ENCODE measurements at places on chromosomes 3 and 15.

- no peaks in the 10 kb centered on the region for H3K27me3 ChIP-seq
- no peaks in the 10 kb centered on the region for H3K4me1 ChIP-seq
- no peak overlapping the region for H3K4me3 ChIP-seq
These were observed 60.7 kb downstream of the AGTR1 start for GRCh38 chr3:148758303-148758884.

DNA sequence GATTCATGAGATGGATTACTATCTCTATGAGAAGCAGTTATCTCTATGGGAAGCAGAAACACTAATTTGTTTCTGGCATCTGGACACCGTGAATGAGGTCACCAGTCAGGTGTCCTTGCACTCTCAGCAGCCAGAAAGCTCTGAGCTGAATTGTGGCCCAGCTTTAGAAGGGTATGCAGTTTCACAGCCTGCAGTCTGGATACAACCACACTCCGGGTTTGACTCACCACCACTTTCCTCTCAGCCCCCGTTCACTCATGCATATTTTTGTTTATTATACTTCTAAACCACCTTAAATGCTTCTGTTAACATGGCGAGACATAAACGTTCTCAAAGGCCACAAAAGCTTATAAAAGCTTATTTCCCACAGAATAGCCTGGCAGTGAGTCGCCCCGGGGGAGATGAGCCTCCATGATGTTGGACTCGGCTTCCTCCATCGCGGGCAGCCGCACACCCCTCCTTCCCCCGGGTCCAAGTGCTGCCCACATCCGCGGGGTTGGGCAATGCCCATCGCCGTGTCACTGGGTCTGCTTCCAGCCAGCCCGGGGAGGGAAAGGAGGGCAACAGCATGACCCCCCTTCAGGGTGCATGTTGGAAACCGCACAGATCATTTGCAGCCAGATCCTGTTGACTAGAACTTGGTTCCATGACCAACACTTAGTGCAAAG is 16.8 kb upstream of the SLC41A3 start:
- H3K36me3 ChIP-seq: peaks cover 12% of the 10 kb centered on the region
- no peaks in the 10 kb centered on the region for H3K27me3 ChIP-seq
- DNase-seq: no peak
- H3K4me1 ChIP-seq: peaks cover 4% of the 10 kb centered on the region
- no peak overlapping the region for H3K4me3 ChIP-seq

DNA sequence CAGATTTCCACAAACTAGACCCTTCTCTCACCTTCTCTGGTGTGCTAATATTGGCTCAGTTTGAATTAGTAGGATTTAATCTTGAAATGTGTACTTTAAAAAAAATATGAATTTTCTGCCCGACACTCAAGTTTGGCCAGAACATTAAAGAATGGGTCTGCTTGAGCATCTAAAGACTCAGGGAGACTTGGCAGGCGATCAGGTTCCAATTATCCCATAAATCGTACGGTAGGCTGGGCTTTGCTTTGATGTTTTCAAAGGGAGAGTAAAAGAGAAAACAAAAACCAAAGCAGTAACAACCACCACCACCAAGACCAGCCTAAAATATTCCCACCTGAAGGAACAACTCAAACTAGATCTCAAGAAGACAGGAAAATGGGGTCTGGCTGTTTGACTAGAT is 230.8 kb downstream of the EBLN2 start:
- no peak overlapping the region for H3K27ac ChIP-seq
- no peak for DNase-seq
- H3K27me3 ChIP-seq: no peaks in the 10 kb centered on the region
- no peaks in the 10 kb centered on the region for H3K36me3 ChIP-seq
- no peak overlapping the region for H3K4me3 ChIP-seq

GRCh38 chr3:186137051-186137685 is 28.3 kb upstream of the ETV5 start:
- DNase-seq: no peak
- H3K36me3 ChIP-seq: no peaks in the 10 kb centered on the region
- no peak overlapping the region for H3K27ac ChIP-seq
- peaks cover 5% of the 10 kb centered on the region for H3K27me3 ChIP-seq

DNA sequence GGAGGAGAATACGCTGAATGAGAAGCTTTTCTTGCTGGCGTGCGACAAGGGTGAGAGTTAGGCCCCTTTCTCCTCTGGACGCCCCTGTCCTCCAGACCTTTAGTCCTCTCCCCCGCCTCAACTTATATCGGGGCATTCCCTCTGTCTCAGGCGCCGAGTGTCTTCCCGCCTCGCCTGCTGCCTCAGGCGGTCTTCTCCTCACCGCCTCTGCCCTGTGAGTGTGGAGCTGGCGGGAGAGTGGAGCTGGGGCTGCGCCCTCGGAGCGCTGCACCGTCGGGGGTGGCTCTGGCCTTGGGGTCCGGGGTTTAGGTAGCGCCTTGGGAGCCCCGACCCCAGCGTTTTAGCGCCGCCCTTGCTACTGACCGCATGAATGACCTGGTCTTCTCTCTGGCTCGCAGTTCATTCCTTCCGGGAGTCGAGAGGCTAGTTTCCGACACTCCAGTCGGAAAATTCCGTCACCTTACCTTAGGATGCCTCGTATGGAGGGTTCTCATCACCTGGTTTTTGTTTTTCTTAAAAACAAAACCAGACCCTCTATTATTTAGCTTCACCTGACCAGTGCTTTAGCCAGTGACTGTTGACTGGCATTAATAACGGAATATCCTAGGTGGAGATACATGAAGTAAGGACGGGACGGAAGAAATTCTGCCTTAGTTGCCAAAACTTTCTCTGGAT is 985 bp downstream of the TRPC1 start:
- no peaks in the 10 kb centered on the region for H3K36me3 ChIP-seq
- H3K4me3 ChIP-seq: peak overlapping the region; percentile 84
- H3K27me3 ChIP-seq: peaks cover 14% of the 10 kb centered on the region
- DNase-seq: no peak

DNA sequence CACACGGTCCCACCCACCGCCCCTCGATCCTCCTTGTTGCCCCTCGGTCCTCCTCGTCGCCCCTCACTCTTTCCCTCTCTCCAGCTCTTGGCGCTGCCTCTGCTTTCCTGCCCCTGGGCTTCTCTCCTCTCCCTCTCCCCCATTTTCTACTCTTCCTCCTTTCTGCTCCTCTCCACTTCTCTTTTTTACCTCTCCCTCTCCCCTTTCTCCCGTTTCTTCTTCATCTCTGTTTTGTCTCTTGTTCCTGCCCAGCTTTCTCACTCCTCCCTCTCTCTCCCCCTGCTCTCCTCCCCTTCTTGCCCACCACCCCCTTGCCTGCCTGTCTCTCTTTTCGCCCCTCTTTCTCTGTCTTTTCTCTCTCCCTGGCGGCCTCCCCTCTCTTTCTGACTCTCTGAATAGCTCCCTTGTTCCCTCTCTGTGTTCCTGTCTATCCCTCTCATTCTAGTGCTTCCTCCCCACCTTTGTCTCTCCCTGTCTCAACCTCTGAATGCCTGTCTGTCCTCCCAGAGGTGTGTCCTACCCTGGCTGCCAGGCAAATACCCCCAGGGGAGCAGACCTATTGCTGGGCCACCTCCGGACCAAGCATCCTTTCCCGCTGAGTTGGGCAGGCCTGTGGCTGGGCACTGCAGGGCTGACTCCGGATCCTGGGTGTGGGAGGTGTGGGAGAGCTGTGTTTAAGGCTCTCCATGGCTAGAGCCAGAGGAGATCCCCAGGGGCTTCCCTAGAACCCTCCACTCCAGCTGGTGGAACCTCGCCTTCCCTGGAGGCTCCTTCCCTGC is 41.0 kb downstream of the EPHB3 start:
- H3K27ac ChIP-seq: no peak overlapping the region
- H3K4me1 ChIP-seq: peaks cover 27% of the 10 kb centered on the region
- peaks cover 46% of the 10 kb centered on the region for H3K27me3 ChIP-seq
- H3K4me3 ChIP-seq: peak overlapping the region; percentile 26
- no peak for DNase-seq

DNA sequence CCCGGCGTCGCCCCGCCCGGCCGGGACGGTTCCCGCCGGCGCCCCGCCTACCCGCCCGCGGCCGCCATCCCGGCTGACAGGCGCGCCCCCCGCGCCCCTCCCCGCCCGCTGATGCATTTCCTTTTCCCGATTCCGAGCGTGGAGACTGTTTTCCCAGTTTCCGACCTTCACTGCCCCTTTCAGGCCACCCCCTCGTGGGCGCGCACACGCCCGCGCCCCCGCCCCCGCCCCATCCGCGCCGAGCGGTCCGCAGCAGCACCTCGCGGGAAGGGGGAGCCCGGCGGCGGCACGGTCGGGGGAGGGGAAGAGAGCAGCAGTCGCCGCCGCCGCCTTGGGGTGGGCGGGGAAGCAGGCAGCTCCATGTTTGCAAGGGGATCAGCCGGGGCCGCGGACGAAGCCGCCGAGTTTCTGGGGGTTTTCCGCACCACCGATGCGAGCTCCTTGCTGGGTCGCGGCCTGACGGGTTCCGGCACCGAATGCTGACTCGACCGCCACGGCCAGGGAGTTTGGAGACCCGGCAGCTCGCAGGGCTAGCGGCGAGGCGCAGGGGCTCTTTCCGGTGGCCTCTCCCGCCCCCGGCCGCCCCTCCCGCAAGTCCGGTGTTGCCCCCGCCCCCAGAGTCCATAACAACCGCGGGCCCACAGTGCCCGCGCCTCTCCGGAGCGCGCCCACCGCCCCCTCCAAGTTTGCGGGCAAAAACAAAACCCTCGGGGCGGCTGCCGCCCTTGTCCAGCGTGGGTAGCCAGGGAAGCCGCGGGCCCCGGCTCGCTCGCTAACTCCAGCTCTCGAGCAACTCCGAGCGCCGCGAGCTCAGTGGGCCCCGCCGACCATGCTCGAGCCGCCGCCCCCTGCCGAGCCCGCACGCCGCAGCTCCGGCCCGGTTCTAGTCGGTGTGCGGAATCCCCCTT is 3.2 kb upstream of the SIN3A start:
- peak; percentile 88 for DNase-seq
- peak overlapping the region; percentile 89 for H3K27ac ChIP-seq
- peak overlapping the region; percentile 94 for H3K4me3 ChIP-seq
- H3K4me1 ChIP-seq: peaks cover 26% of the 10 kb centered on the region
- no peaks in the 10 kb centered on the region for H3K36me3 ChIP-seq
- H3K27me3 ChIP-seq: no peaks in the 10 kb centered on the region

All from naive thymus-derived CD8-positive, alpha-beta T cell (primary cell).